ENCODE measurements at places on chromosomes 7 and 10.

DNA sequence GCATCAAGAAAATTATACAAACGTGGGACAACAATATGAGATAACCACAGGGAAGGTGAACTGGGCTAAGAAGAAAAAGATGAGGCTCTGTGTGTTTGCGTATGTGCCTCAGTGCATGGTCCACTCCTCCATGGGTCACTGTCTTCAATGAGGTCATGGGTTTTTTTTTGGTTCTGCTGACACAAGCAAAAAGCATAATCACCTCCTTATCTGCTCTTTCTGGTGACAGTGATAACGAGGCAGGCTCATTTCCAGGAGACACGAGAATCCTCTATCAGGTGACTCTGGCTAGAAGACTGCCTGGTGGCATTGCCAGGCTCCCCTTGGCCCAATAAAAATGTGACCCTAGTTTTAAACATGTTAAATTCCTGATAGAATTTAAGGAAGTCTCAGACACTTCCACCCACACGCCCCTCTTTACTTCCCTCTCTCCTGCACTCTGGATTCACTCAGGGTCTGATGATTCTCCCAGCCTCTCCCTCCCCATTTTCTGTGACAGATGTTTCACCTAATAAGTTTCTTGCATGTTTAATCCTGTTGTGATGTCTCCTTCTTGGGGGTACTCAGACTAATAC is 35.3 kb upstream of the CDCA7L start:
- DNase-seq = no peak

DNA sequence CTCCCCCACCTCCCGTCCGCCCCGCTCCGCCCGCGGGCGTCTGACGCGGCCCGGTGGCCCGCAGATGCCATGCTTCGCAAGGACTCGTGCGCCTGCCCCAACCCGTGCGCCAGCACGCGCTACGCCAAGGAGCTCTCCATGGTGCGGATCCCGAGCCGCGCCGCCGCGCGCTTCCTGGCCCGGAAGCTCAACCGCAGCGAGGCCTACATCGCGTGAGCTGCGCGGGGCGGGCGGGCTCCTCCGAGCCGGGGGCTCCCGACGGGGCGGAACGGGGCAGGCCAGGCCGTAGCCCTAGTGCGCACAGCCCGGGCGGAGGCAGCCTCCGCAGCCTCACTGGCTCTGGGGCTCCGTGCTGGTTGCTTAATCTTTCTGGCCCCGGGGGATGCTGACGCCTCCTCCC is 2.8 kb downstream of the ASIC3 start:
- peak; percentile 46 for DNase-seq

DNA sequence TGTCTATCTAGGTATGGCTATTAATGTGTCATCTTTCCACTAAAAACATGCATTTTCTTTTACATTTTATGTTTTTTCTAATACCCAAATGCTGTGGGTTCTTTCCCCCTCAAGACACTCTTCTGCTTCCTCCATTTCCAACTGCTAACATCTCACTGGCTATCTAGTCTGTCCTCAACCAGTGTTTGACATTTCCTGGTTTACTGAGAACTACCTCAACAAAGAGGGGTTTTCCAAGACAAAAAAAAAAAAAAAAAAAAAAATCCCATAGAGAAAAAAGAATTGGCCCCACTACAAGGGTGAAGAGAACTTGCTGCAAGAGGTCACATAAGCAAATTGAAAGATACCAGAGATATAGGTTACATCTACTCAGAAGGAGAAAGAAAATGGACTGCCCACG is 359.7 kb downstream of the CRPPA start:
- DNase-seq = no peak

DNA sequence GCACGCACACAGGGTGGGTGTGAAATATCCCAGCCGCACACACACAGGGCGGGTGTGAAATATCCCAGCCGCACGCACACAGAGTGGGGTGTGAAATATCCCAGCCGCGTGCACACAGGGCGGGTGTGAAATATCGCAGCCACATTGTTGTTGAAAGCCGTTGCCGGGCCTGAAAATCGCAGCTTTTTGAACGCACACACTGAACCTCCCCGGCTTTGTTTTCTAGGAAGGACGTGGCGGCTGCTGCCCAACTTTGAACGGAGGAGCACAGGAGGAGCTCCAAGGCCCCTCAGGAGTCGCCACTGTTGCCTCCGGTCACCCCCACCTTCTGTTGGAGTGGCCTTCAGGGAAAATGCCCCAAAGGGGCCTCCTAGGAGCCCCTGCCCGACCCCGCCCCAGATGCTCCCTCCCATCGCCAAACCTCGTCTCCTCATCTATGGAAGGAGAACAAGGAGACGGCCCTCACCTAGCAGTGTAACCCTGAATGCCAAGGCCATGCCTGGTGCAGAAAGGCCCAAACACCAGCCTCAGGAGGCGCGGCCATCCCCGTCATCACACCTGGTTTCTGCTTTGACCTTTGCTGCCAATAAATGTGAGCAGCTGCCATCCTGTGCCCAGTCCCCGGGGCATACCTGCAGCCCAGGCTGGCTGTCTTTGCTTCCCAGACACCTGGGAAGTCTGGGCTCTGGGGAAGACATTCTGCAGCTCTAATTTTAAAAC is 318.6 kb downstream of the PTPRN2 start:
- DNase-seq = no peak

DNA sequence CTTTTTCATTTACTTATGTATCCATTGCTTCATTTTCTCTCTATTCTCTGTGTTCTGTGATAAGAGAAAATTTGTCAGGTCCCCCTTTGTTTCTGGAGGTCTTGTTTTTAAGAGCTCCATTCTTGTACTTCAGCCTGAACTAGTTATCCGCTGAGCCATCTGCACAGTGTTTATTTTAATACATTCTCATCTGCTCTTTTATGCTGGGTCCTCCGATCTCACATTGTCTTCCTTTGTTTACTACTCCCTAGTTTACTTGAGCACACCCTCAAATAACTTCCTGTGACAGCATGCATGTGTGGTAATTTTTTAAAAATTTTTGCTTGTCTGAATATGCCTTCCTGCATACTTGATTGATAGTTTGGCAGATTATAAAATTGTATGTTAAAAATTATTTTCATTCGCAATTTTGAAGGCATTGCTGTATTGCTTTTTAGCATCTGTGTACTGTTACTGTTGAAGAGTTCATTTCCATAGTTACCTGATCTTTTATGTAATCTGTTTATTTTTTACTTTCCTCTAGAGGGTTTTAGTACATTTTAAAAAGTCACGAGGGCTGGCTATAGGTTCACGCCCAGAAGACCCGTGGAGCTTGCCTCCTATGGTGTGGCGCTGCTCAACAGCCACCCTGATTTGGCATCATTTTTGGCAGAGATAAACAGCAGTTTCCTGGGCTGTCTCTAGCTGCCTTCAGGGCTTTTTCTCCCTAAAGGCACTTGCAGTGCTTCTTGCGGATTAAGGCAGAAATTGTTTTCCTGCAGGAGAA is 31.9 kb downstream of the RSBN1L start:
- DNase-seq = peak; percentile 28

DNA sequence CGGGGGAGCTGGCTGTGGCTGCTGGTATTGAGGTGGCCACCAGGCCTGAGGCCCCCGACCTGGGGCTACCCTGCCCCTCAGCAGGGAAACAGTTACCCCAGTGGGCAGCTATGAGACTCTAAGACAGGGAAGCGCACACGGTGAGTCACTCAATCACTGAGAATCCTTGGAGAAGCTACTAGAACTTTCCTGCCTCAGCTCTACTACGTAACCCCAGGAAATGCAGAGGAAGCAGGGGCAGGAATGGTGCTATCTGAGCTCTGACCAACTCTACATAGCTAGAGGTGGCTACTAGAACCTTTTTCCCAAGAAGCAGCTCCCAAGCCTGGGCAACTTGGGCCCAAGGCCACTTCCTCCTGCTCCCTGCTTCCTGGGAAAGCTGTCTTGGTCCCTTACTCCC is 11.8 kb downstream of the DNAJB12 start:
- DNase-seq = no peak

DNA sequence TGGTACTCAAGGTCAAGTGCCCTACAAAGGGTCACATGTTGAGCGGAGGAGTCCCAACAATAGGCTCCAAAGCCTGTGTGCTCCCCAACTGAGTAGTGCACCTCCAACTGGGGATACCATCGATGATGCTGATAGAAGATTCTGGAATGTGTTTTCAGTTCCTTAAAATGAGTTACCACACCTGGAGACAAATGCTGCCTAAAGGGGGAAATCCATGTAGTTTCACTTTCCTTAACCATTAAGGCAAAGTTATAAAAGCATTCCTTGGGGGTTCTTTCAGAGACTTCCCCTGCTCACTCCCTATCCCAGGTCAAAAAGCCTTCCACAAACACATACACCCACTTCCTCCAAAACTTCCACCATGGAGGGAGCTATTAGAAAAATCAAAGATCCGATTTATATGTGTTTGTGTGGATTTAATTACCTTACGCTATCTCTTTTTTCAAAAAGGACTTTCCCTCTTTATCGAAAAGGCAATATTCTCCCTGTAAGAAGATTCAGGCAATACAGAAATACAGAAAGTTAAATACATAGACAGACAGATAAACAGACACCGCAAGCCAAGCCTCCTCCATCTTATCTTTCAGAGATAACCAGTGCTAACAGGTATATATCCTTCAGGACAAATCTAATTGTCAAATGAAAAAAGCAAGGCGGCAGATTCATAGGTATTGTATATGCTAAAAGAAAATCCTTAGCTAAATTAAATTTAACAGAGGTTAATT is 135.9 kb upstream of the ASAH2 start:
- DNase-seq = no peak

DNA sequence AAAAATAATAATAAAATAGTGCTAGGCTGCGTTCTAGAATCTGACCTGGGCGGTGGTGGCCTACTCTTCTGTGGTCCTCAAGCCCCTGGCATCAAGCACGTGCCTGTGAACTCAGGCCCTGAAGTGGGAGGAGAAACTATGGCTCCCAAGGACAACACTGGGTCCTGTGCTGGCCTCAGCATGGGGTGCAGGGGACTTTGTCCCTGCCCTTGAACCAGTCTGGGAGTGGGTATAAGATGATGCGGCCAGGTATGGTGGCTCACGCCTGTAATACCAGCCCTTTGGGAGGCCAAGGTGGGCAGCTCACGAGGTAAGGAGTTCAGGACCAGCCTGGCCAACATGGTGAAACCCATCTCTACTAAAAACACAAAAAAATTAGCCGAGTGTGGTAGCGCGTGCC is 5.5 kb downstream of the ZP3 start:
- no peak for DNase-seq

GRCh38 chr7:159083001-159083697 is 61.5 kb downstream of the VIPR2 start:
- DNase-seq = no peak

- no peak for DNase-seq
These were observed 376.9 kb upstream of the NRG3 start for GRCh38 chr10:81498011-81498551.

DNA sequence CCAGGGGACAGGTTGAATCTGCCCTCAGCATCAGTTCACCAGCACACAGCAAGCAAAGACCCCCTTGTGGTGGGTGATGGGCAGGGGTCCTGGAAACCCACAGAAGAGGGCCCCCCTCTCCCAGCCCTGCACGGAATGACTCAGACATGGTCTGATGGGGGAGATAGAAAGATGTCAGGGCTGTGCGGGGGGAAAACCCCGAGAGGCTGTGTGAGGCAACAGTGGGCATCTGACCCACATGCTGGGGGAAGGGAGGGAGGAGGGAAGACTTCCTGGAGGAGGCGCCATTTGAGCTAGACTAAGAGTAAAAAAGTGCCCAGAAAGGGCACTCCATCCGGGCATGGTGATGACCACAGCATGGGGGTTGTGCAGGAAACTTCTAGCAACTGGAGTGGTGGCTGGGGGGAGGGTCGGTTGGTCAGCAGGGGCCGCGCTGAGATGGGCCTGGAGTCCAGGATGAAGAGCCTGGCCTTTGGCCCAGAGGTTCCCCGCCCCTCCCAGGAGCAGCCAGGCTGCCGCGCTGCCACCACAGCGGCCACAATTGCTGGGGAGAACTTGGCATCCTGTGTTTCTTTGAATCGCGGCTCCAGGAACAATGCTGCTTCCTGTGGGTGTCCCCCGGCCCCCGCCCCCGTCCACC is 2.5 kb downstream of the LFNG start:
- peak; percentile 60 for DNase-seq

DNA sequence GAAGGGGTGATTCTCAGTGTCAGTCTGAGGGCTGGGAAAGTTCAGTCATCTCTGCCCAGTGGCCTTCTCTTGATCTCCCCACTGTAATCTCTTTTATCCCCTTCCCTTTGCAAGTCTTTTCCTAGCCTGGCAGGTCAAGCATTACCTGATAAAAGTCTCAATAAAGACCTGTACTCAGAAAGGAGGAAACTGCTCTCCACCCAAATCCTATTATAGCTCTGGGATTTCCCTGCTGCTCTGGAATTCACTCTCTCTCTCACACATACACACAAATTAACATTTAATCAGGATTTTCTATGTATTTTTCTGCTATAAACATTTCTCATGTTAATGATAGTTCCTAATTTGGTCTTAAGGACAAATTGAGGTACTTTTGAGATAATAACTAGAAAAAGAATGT is 46.5 kb downstream of the ABCA13 start:
- DNase-seq = no peak

DNA sequence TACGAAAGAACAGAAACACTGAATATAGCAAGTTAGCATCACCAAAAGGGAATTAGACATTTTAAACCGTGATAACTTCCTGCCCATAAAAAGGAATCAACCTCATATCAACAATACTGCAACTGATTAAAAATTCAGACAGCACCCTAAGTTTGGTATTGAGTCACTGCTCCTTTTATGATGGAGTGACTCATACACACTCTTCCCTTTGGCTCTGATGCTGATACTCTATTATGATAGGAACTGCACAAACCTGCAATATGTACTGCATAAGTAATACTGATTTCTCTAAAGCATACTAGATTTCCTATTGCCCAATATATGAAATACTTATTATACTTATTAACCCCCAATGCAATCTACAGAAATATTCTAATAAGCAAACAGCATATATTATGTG is 118.7 kb downstream of the PARD3 start:
- no peak for DNase-seq

DNA sequence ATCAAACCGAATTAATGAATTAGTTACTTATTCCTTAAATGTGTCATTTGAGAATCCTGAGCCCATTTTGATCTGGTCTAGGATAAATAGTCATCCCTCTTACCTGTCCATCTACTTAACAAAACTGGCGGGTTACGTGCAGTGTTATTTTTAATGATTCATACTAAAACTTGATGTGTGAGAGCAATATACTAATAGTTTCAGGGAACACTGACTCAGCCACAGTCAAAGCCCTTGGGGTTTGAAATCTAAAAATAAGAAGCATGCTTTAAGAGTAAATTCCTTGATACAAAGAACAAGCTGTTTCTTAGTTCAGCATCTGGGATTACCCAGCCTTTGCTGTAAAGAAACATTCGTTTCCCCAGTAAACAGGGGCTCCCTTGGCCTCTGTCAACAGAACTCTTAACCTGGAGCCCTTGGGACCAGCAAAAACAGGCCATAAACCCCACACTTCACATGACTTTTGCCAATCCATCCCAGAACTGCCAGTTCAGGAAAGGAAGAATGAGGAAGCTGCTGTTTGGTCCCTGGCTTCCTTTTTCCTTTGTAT is 370.6 kb upstream of the IGFBP3 start:
- no peak for DNase-seq

DNA sequence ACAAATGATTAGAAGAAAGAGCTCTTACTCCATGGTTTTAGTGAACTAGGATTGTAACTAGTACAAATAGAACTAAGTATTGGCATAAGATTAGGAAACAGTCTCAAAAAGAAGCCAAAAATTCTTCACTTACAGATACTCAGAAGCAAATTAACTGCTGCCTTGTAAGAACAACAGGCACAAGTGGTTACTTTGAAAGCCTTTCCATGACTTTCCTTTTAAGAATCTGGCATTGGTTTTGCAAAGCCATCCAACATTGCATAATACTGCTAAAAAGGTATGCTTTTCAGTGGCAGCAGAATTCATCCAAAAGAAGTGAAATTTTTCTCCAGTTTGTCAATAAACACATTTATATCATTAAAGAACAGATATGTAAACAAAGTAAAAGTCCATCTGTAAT is 126.8 kb upstream of the ODAD2 start:
- no peak for DNase-seq
